CD4-positive, alpha-beta T cell treated with Interleukin-1 beta for 1 hour (primary cell): ENCODE measurements at places on chromosomes 2 and 18.

- DNase-seq, result no peak
Measured at GRCh38 chr18:30970196-30970816, 72.2 kb downstream of the DSC3 start.

DNA sequence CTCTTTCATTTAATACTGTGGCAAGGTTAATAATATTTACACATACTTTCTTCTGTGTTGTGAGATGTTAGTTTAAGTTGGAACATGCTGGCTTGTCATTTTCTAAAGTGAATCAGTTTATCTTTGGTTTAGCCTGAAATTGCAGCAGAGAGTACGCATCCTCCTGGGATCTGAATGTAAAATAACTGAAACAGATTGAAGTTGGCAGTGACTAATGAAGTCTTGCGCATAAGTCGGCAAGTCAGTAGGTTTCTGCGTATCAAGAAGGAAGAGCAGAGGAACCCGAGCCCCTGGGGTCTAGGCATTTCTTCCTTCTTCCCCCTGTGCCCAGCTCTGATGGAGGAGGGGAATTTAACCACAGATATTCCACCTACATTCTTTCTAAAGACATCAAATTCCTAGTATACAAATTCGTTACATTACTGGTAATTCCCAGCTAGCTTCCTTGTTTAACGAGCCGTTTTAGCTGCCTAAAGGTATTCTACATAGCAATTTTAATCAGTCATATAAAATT is 392.1 kb upstream of the RAB12 start:
- no peak for DNase-seq

DNA sequence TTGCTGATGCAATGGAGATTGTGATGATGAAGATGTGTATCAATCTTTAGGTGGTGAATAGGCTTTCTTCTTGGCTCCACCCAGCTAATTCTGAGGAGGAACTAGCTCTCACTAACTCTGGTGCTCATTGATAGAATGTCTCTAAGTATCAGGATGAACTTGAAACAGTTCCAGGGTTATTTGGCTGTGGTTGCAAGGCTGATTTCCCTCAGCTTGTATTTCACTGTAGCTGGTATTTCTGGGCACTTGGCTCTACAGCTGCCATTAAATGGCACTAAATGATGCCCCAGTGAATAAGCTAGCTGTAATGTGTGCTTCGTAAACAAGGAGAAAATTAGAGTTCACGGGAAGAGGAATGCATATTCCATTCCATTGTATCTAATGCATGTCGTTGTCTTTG is 241.2 kb downstream of the RPIA start:
- DNase-seq, result no peak

GRCh38 chr2:189685540-189686229 is 11.2 kb downstream of the ANKAR start:
- DNase-seq, result no peak

DNA sequence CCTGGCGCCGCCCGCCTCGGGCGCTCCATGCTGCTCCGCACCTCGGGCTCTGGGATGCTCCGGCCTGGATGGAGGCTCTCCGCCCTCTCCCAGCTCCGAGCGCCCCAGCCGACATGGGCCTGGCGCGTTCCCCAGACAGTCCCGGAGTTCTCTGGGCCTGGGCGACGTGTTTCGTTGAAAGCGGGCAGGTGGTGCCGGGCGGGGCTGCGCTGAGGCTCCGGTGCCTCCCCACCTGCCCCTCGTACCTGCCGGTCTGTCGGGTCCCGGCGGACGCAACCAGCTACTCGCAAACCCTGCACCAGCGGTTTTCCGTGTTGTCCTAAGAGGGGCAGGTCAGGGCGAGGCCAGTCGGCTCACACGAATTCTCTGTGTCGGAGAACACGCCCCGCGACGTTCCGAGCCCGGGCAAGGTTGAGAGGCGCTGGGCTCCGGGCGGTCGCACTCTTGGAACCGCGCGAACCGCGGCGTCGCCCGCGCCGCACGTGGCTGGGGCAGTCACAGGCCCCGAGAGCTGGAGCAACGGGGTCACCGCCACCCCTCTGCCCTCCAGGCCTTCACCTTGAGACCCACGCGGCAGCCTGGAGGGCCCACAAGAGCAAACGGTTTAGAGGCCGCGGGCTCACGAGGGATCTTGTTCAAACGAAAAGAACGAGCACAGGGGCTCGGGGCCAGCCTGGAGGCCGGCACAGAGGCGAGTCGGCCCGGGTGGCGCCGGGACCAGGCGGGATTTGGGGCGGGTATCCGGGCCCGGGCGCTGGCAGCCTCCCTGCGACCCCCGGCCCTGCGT is 4.2 kb upstream of the SIX2 start:
- no peak for DNase-seq

- no peak for DNase-seq
Measured at GRCh38 chr2:70498054-70498453, 55.6 kb downstream of the TGFA start.

GRCh38 chr2:113838277-113838676 is 51.6 kb upstream of the ACTR3 start:
- no peak for DNase-seq

GRCh38 chr18:46843372-46843771 is 73.9 kb downstream of the PIAS2 start:
- no peak for DNase-seq

GRCh38 chr2:130884503-130884902 is 47.8 kb downstream of the ARHGEF4 start:
- DNase-seq, result no peak

GRCh38 chr18:78977637-78978348 is 1.8 kb upstream of the SALL3 start:
- no peak for DNase-seq

DNA sequence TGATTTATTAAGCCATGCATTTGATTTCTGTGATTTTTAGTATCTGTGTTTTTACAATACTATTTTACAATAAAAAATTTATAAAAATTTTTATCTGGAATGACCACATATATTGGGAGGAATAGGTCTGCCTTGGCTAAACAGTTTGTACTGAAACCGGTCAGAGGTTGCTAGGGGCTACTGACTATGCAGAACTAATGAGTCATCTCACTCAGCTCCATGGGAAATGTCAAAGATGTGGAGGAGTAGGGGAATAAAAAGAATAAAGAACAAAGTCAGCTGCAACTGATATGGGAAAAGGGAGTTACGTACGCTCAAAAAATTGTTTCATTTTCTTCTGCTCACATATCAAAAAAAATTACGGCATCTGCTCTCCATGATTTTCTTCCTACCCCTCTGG is 8.6 kb upstream of the TMEM163 start:
- no peak for DNase-seq

DNA sequence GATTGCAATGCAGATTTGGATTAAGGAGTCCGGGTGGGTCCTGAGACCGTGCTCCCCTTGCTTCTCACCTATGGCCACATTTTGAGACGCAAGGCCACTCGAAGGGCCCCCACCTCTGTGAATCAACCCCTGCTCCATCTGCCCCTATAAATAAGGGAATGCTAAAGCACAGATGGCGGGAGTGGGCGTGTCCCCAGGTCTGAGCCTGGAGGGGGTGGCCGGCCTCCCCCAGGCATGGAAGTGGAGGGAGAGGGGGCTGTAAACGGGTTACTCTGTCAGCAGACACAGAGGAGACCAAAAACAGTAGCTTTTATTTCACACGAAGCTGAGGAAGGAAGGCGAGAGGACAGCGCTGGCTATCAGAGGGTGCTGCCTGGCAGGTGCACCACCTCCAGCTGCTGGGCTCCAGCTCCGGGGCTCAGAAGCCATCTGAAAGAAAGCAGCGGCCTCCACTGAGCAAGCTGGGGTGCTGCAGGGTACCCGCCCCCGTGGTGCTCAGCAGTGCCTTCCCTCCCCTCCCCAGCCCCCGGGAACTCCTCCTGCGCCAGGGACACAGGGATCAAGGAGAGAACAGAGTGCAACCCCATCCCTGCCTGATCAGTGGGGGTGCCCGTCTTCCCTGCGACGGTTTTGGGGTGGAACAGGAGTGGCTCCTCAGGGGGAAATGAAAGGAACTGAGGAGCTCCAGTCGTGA is 56.7 kb upstream of the RAB6C start:
- no peak for DNase-seq
